ENCODE measurements at places on chromosomes 6 and 20.

DNA sequence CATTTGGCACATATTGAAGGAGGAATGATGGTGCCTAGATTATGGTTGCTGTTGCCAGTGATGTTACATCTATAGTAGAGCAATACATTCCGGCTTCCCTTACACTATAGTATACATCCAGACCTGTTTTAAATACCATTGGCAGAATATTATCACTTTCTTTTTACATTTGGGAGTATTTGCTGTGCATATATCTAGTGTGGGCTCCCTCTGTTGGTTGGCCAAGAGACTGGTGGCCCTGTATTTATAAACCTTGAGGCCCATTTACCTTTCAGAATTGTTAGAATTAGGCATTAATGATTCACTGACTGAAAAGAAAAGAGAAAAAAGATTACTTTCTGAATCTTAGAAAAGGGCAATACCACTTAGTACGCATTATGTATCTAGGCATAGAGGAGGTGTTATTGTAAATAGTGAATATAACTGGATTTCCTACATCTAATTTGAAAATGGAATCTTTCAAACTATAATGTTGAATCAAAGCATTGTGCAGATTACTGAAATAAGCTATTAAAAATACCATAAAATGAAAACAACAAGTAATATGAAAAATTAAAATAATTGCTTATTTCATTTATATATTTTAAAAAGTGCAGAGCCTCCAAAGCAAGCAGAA is 628.8 kb upstream of the MAN1A1 start:
- peak; percentile 29 for DNase-seq

DNA sequence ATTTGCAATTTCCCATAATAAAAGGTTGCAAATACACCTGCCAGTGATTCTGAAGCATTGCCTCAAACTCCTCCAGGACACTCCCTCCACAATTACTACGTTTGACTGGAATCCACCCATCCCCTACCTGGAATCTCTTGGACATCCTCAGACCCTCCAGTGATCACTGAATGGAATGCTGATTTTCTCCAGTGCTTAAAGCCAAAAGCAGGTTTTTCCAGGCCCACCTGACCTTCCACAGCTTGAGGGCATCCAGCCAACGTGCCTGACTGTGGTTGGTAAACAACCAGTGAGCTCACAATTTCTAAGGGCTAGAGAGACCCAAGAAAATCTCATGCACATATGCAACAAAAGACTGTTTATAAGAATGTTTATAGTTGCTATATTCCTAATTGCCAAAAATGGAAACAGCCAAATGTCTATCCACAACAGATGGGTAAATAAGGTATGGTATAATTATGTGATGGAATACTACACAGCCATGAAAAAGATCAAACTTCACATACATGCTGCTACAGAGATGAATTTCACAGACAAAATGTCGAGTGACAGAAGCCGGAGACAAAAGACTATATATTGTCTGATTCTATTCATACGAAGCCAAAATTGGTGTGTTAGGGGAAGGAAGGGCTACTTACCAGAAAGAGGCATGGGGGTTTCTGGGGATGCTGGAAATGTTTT is 147.1 kb upstream of the RREB1 start:
- no peak for DNase-seq

DNA sequence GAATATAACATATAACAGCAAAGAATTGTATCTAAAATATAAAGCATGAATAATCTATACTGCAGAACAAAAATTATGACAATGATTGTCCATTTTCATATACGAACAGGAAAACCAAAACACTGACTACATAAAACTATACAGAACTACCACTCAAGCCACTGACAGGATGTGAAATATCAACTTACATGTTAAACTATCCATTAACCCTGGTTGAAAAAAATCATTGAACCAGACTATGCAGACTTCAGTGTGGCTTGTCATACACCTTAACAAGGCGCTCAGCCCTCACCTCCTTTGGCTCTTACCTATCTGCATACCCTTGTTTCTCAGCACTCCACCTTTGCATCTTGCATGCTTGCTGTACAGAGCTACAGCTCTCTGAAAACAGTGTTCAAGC is 34.9 kb downstream of the ASCC3 start:
- no peak for DNase-seq

GRCh38 chr6:132063204-132063603 is 112.0 kb upstream of the CCN2 start:
- DNase-seq = no peak

DNA sequence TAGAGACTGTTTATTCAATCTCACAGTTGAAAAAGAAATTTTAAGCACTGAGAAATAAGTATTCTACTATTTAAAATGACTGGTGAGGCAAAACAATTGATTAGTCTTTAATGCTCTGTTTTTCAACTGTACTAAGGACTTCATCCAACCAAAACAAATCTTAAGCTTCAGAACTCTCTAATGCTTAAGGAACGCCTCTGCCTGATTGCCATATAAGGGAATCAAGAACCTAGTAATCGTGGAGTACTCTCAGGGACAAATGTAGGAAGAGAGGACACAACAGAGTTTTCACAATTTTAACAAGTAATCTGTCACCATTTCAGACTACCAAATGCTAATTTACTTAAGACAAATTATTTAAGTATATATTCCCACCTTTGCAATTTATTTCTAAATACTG is 16.1 kb downstream of the FBXO30 start:
- DNase-seq = no peak

GRCh38 chr6:141134723-141135122 is 998.0 kb upstream of the GJE1 start:
- no peak for DNase-seq

- peak; percentile 45 for DNase-seq
Measured at GRCh38 chr6:82693094-82693493, 329.5 kb downstream of the TPBG start.

GRCh38 chr6:70103798-70104197 is 199.1 kb downstream of the COL9A1 start:
- no peak for DNase-seq

GRCh38 chr20:31472395-31473330 is 2.3 kb downstream of the DEFB124 start:
- no peak for DNase-seq

GRCh38 chr6:10385524-10386132 is 29.2 kb downstream of the TFAP2A start:
- no peak for DNase-seq

GRCh38 chr20:1844325-1845162 is 50.7 kb upstream of the SIRPA start:
- DNase-seq = no peak

GRCh38 chr6:3715285-3715684 is 36.2 kb downstream of the PXDC1 start:
- DNase-seq = no peak

DNA sequence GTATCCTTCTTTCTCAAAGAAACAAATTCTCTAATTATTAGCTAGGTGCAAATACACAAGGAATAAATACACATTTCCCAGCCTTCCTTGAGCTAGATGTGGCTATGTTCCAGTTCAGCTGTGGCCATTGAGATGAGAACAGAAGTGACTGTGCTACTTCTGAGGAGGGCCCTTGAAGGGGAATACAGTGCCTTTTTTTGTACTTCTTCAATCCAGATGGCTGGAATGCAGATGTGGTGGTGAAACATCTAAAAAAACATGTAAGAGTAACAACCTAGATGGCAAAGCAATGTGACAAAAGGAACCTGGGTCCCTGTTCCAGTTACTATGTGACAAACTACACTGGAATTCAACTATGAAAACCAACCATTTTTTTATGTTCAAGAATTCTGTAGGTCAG is 115.4 kb upstream of the DST start:
- DNase-seq = no peak

DNA sequence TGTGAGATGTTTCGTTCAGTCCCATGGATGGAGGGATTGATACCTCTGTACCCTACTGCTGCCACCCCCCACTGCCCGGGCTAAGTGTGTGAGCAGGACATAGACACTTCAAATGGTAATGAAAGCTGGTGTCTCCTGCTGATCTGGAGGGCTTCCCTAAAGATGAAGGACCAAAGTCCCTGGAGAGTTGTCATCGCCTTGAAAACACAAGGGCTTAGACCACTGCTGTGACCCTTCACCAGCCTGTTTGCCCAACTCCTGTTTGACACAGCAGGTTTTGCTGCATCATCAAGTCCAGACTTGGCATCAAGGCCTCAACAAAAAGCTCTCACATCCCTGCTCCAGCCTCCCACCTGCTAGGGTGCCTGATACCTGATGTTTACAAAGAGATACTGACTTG is 57.9 kb upstream of the FAM8A1 start:
- DNase-seq = no peak

GRCh38 chr6:121886223-121886830 is 450.9 kb downstream of the GJA1 start:
- no peak for DNase-seq

DNA sequence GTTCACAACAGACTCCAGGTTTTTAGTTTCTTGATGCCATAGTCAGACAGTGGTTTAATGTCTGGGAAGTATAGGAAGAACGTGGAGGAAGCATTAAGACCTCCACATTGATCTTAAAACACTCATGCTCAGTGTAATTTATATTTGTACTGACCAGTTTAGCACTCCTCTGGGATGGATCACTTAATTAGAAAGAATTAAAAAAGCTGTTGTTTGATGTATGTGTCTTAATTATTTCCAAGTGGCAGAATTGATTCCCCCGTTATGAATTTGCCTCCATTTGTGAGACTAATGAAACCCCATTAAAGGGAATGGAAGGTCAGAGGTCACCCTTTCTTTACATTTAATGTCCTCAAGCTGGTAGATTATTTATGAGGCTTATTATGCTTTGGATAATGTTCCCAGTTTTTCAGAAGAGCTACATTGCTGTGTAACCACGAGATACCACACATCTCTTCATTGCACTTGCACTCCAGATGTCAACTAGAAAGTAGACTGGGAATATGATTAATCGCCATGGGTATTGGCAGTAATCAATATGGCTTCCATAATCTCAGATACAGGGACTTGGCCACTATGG is 270.0 kb upstream of the JAG1 start:
- DNase-seq = no peak

DNA sequence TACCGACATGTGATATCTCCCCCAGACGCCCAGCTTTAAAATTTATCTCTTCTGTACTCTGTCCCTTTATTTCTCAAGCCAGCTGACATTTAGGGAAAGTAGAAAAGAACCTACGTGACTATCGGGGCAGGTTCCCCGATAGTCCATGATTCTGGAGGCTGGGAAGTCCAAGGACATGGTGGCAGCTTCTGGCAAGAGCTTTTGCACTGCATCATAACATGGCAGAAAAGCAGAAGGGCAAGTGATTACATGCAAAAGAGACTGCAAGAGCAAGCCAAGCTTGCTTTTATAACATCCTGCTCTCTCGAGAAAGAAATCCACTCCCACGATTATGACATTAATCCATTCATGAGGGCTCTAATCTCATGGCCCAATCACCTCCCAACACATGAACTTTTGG is 113.2 kb downstream of the CD164 start:
- DNase-seq = no peak

DNA sequence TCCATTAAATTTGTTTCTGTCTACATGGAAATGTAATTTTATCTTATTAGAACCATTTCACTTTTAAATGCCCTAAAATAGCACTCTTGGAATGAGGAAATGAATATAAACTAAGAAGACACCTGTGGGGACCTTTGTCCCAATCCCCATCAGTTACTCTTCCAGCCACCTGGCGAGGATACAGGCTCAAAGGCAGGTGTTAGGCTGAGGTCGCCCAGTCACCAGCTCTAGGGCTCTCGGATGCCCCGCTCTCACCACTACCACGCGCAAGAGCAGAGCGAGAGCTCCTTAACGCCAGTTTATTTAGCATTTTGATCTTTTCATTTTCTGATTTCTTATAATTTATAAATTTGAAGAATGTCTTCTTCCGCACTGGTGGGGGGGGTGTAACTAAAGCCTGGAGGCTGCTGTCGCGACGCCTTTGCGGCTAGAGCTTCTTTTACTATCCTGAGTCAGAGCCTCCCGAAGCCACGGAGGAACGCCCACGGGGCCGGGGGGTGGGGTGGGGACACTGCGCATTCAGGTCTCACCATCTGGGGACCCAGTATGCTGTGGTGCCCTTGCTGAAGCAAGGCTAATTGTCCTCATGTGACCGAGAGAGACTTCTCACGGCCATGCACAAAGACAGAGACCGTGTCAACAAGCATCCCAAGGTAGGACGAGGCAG is 38.7 kb upstream of the AFDN start:
- no peak for DNase-seq

- DNase-seq = no peak
Measured at GRCh38 chr6:42136508-42137193, 5.8 kb downstream of the C6orf132 start.

GRCh38 chr6:147586044-147586443 is 77.6 kb downstream of the SAMD5 start:
- DNase-seq = peak; percentile 31

DNA sequence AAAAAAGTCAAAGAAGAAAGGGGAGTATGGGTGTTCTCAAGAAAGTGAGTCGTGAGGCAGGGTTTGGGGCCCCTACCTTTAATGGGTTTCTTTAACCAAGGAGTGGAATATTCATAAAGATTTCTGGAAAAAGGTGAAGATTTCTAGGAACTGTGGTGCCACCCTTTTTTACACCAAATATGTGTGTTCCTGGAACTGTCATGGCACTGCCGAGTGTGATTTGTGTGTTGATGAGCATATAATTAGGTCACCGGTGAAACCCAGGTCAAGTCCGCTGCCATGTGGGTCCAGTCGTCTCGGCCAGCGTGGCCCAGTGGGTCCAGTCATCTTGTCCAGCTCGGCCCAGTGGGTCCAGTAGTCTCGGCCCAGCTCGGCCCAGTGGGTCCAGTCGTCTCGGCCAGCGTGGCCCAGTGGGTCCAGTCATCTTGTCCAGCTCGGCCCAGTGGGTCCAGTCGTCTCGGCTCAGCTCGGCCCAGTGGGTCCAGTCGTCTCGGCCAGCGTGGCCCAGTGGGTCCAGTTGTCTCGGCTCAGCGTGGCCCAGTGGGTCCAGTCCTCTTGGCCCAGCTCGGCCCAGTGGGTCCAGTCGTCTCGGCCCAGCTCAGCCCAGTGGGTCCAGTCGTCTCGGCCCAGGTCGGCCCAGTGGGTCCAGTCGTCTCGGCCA is 8.3 kb upstream of the EEF1A2 start:
- DNase-seq = no peak

- no peak for DNase-seq
Measured at GRCh38 chr6:97291896-97292295, 8.9 kb upstream of the MMS22L start.

DNA sequence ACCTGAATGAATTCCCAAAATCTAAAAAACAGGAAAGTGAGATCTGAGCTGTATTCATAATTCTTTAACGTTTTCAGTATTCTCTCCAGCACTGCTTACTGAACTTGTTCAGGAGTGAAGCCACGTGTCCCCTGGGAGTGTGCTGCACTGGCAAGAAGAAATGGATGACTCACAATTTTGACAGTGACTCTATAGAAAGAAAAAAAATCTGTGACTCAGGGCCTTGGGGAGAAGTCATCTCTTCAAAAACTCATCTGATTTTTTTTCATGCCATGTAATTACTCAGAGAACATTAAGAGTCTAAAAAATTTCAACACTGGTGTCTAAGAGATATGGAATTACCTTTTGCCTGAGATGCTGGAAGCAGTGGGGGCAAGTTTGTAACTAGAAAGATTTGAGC is 39.7 kb downstream of the ANKEF1 start:
- DNase-seq = peak; percentile 20

DNA sequence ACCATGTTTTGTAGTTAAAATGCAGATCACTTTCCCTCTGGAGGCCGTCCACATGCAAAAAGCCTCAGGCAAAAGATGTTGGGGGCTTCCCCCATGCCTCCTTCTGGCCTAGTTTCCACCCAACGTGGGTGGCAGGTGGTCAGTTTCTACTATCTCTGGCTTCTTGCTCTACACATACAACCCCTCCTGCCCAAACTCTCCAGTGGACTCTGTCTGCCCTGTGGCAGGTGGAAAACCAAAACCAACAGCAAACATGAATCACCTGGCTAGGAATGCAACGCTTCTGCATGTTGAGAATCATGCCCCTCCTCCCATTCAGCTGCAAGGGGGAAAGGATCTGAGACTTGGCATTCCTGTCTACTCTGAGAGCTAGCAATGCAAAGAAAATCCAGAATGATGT is 94.8 kb downstream of the MBOAT1 start:
- no peak for DNase-seq

All from body of pancreas (tissue), 4 donors.